HepG2 (cell line): ENCODE measurements at places on chromosomes 3 and 15.
A peak's percentile ranks its signal among the peaks of the same experiment; 100 is the strongest.

- DNase-seq = peak; percentile 27
Measured at GRCh38 chr3:46378426-46378942, 7.7 kb downstream of the CCR5 start.

- DNase-seq = no peak
Measured at GRCh38 chr3:10251006-10251405, 2.7 kb downstream of the TATDN2 start.

DNA sequence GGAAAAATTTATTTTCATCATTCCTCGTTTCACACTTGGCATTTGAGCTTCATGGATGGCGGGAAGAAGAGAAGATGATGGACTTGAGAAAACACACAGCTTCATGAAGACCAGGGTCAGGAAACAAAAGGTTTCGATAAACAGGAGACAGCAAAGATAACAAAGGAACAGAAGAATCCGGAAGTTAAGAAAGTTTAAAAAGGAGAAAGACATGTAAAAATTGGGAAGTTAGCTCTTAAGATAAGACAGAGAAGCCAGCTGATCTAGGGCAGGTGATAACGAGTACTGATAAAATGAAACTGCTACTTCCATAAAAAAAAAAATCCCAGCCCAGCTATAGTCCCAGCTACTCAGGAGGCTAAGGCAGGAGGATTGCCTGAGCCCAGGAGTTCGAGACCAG lies 23.9 kb downstream of the IL5RA start:
- DNase-seq = no peak

- no peak for DNase-seq
Measured at GRCh38 chr15:38516626-38517025, 48.0 kb downstream of the RASGRP1 start.

DNA sequence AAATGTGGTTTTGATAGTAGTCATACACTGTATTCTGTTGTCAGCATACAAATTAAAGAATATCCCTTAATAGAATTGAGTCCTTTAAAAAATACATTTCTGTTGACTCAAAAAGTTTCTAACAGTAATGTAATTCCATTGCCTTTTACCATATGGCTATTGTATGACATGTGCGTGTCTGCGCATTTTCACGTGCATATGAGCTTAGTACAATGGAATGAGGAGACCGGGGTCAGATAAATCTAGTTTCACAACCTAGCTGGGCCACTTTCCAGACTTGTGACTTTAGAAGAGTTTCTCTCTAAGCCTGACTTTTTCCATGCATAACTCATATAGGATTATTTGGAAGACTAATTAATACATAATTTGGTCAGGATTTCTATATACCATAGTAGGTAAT lies 38.7 kb downstream of the ZBTB38 start:
- DNase-seq = no peak

- DNase-seq = no peak
Measured at GRCh38 chr3:119937229-119937628, 155.3 kb downstream of the NR1I2 start.

GRCh38 chr3:65776494-65776893 lies 262.2 kb downstream of the MAGI1 start:
- no peak for DNase-seq

GRCh38 chr3:14884665-14885064 lies 62.7 kb upstream of the NR2C2 start:
- no peak for DNase-seq

- peak; percentile 9 for DNase-seq
Measured at GRCh38 chr15:49675041-49675440, 54.2 kb downstream of the DTWD1 start.

GRCh38 chr3:189122526-189123205 lies 49.1 kb upstream of the TPRG1 start:
- DNase-seq = no peak

GRCh38 chr3:140530603-140531002 lies 147.3 kb upstream of the TRIM42 start:
- no peak for DNase-seq
